ENCODE measurements at places on chromosomes 13 and 19. TPM values are rescaled to one million over a fixed set of nuclear protein-coding genes. Genes with fewer than 3 reads are reported as not detected.
A peak's percentile ranks its signal among the peaks of the same experiment; 100 is the strongest.

DNA sequence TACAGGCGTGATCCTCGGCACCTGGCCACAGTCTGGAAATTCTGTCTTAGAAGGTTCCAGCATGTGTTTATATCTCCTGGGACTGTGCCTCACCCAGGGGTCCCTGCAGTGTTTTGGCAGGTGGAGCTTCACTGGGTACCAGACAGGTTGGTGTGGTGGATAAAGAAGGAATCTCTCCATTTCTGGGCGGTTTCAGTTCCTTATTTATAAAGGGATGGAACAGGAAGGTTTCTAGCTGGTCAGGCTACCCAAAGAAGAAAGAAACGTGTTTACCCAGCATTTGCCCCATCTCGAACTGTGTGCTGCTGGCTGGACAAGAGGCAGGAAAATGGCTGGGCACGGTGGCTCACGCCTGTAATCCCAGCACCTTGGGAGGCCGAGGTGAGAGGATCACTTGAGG lies 9.8 kb downstream of the PNPLA6 start:
- DNase-seq: no peak

GRCh38 chr19:1933244-1933643 lies 7.7 kb upstream of the CSNK1G2 start:
- DNase-seq: no peak

GRCh38 chr19:18842166-18842565 lies 10.4 kb downstream of the UPF1 start:
- DNase-seq: peak; percentile 81

The PEG3 gene
- total RNA-seq: 16.1 TPM

- no peak for DNase-seq
Measured at GRCh38 chr13:99652141-99652540, 150.9 kb downstream of the TM9SF2 start.

DNA sequence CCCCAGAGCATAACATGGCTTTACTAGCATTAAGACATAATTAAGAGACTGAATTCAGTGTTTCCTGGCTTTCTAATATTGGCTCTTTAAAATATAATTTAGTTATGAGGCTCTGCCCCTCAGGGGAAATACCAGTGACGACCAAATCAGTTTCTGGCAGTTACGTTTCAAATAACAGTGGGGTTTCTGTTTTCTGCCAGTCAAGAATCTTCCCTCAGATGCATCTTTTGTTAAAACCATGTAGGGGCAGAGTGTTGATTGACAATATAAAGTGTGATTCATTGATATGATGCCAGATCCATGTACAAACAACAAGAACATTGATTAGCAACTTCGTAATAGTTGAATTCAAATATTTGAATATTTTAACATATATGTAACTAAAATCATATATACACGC lies 1169.7 kb downstream of the DIAPH3 start:
- DNase-seq: no peak

The CAMSAP3 gene
- 0.20 TPM for total RNA-seq

The NMRK2 gene
- total RNA-seq: 1,316 TPM

DNA sequence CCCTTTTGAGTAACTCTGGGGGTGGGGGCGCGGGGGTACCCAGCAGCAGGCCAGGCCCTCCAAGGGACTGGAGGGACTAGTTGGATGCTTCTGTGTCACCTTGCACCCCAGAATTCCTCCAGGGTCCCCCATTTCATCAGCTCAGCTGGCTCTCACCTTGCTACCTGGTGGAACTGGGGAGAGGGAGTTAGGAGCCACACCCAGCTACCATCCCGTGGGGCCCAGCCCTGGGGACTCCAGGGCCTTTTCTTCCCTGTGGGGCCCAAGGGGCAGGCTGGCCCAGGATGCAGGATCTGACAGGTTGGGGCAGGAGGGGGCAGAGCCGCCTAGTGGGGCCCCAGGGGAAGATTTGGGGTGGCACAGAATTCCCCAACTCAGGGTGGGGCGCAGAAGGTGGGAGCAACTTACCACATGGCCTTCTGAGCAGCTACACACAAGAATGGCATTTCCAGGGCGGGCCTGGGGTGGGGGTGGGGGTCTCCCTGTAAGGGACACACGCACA lies 32.8 kb upstream of the NANOS3 start:
- DNase-seq: no peak

GRCh38 chr13:20049558-20050473 lies 91.3 kb downstream of the ZMYM2 start:
- no peak for DNase-seq

- no peak for DNase-seq
Measured at GRCh38 chr13:51360489-51360888, 21.0 kb downstream of the SERPINE3 start.

DNA sequence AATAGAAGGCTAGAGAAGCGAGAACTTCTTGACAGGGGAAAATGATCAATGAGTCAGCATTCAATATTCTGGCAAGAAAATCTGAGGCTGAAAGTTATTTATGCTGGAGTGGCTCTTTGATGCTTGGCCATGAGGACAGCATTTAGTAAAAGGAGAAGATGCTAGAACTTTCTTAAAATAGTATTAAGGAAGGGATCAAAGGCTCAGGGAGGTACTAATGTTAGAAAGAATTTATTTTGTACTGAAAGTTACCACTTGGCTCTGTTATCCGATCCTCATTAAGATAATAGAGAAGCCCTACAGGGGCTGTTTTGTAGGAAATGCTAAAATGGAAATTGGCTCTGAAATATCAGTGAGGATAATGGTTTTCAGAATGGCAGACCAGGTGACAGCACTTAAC lies 1774.6 kb upstream of the PCDH20 start:
- DNase-seq: no peak

The SIGLEC14 gene
- total RNA-seq: 5.5 TPM

DNA sequence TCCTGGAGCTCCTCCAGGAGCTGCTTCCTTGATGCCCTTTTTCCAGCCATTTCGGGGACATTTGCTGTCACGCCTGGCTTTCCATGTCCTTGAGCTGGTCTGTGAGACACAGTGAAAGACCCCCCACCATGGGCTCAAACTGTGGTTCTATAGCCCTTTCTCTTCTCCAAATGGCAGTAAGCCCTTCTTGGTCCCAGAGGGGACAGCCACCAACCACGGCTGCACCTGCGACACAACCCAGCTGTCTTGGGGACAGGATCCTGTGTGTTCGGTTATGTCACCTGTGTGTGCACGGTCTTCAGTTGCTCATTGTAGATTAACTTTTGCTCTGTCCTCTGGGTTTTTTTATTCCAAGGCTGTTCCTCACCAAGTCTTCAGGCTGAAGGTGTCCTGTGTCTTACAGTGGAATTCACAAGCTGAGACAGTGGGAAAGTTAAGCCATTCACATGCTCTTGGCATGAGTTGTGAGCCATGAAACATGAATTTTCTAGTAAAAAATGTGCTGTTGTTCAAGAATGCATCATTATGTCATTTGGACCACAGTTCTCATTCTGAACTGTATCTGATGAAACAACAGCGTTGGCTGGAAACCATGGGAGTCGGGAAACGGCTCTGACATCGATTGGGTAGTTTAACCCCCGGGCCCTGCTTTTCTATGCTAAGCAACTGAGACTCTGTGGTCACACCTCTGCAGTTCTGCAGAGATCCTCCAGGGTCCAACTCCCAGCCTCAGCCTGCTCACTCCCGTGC lies 129.5 kb upstream of the MCF2L start:
- DNase-seq: no peak

DNA sequence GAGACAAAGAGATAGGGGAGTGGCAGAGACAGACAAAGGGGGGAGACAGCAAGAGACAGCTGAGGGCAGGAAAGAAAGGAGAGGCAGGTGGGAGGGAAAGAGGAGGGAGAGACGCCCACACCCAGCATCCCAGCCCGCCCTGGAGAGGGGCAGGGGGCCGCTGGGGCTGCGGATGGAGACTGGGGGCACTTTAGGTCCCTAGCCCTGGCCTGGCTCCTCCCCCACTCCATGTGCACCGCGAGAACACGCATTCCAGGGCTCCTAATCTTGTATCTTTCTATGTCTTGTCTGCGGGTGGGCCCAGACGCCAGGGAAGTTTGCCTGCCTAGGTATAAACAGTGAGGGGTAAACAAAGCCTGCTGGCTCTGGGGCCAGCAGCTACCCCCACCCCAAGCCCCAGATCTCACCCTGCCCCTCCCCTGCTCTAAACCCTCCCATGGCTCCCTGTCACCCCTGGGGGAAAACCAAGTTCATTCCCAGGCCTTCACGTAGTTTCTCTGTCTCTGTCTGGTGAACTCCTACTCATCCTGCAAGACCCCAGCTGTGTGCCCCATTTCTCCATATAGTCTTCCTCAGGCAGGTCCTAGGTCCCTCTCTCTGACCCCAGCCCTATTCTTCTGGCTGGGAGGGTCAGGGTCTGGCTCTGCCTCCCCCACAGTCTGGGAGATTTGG lies 5.7 kb downstream of the TLE5 start:
- DNase-seq: peak; percentile 67

DNA sequence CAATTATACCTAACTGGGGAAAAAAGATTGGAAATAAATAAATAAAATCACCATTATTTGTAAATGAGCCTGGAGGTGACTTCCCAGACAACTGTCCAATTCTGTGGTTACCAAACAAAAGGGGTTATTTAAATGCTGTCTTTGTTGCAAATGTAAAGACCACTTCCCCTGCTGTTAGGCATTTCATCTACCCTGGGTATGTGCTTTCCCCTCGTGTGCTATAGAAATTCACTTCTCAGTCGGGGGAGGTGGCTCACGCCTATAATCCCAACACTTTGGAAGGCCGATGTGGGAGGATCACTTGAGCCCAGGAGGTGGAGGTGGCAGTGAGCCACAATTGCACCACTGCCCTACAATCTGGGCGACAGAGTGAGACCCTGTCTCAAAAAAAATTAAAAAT lies 101.9 kb upstream of the AKAP11 start:
- DNase-seq: no peak

- DNase-seq: no peak
Measured at GRCh38 chr13:70720386-70720785, 612.1 kb upstream of the KLHL1 start.

DNA sequence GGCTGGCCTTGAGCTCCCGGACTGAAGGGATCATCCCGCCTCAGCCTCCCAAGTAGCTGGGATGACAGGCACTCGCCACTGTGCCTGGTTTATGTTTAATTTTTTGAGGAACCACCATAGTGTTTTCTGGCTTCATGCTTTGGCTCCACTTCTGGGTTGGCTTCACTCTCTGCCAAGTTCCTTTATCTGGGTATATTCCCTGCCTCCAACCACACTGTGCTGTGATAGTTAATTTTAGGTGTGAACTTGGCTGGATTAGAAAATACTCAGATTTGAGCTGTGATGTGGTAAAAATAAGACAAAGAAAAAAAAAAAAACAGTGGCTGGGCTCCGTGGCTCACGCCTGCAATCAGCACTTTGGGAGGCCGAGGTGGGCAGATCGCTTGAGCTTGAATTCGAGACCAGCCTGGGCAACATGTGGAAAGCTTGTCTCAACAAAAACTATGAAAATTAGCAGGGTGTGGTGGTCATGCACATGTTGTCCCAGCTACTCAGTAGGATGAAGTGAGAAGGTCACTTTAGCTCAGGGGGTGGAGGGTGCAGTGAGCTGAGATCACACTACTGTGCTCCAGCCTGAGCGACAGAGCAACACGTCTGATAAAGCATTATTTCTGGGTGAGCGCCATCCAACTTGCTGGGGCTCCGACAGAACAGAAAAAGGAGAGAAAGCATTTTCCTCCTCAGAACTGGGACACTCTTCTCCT lies 7.5 kb upstream of the ILF3 start:
- DNase-seq: no peak
